Stimulated activated CD8-positive, alpha-beta memory T cell treated with anti-CD3 and anti-CD28 coated beads, Interleukin-4, amount 100 ng/mL, for 1 hour (primary cell): ENCODE measurements at places on chromosomes 12 and 14.

GRCh38 chr12:123250471-123251383, 17.5 kb downstream of the MTRFR start:
- no peak for DNase-seq

GRCh38 chr12:24039113-24039525, 89.6 kb upstream of the SOX5 start:
- DNase-seq: no peak

- no peak for DNase-seq
Observed at GRCh38 chr12:98973395-98973794, 328.3 kb downstream of the APAF1 start.

- no peak for DNase-seq
Observed at GRCh38 chr14:36916668-36917067, 255.0 kb downstream of the PAX9 start.

- no peak for DNase-seq
Observed at GRCh38 chr12:44317651-44318126, 481.8 kb downstream of the TMEM117 start.

DNA sequence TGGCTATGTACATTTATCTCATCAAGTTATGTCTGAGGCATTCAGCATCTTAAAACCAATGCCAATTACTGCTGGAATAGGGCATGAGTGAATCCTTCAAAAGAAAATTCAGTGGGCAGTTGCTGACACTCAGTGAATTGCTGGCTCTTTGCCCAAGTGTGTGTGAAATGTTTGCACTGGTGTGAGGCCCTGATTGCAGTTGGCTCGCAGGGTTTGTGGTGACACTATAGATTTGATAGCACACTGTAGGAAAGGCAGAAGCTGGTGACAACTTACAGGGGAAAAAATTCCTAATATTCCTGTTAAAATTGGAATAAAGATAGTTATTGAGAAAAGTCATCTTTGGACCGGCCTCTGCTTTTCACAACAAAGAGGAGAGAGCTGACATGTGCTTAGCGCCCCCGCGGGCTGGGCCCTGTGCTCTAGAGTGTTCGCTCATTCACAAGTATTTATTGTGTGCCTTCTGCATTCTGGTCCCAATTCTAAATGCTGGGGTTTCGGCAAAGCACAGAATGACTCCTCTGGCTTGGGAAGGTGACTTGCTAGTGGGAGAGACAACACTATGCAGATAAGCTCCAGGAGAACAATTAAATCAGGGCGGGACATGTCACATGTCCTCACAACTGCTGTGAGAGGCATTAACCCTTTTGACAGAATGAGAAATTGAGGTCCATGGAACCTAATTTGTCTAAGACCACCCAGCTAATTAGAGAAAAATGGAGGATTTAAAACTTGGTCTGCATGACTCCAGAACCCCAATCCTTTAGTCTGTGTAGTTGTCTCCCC, 418.7 kb downstream of the NPAS3 start:
- no peak for DNase-seq

DNA sequence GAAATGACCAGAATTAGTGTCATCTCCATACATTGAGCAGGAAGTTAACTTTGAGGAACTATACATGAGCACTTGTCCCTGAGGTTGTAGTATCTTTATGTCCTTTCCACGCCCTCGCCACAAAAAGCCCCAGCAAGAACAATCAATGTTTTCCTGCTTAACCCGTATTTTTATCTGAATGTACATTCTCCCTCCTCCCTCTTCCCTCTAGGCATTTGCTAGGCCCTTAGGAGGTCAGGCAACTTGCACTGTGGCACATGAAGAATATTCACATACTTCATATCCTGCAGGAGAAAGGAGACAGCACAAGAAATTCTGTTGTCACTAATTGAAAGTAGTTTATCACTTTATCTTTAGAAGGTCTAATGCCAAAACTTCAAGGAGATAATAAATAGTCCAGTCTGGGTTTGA, 18.1 kb upstream of the DUSP6 start:
- no peak for DNase-seq

GRCh38 chr12:3523728-3524127, 32.7 kb downstream of the PRMT8 start:
- DNase-seq: no peak

DNA sequence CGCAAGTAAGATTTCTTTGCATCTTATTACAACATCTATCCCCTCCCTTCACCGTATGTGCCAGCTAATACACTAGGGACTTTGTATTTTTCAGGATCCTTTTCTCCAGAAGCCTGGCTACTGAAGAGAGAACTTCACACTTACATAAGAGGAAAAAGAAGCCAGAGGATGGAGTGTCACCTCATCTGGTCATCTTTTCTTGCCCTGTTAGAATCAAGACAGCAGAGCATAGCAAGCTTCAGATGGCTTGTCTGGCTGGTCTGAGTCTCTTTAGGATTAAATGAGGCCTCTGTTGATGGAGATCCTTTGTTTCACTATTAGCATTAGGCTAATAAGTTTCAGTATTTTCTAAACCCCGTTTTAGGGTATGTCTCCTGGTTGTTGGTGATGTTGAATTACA, 14.4 kb upstream of the AACS start:
- no peak for DNase-seq

DNA sequence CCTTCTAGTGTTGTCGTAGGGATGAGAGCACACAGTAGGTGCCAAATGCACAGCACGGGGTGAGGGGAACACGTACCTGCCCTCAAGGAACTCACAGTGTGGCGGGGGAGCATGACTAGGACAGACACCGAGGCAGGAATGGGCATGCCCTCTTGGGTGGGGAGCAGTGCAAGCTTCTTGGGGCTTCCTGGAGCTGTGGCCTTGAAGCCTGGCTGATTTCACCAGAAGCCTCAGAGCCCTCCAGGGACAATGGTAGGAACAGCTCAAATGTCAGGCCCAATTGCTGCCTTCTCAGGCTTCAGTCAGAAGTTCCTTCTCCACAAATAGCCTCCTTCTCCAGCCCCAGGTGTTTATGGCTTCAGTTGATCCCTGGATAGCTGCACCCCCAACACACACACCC, 43.4 kb downstream of the TEAD4 start:
- DNase-seq: no peak

- no peak for DNase-seq
Observed at GRCh38 chr12:18158774-18159557, 69.0 kb upstream of the RERGL start.

DNA sequence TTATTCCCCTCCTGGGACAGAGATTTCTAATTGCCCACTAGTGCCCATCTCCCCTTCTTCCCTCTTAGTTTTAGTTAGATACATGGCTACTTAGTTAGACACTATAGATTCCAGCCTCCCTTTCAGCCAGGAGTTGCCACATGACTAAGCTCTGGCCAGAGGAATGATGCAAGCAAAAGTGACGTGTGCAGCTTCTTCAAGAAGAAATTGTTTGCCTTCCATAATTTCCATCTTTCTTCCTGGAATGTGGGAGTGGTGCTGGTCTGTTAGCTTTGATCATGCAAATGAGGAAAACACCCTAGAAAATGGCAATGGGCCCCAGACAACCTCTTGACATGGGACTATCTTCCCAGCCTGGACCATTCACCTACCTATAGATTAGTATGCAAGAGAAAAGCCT, 21.4 kb downstream of the CCDC177 start:
- DNase-seq: no peak

DNA sequence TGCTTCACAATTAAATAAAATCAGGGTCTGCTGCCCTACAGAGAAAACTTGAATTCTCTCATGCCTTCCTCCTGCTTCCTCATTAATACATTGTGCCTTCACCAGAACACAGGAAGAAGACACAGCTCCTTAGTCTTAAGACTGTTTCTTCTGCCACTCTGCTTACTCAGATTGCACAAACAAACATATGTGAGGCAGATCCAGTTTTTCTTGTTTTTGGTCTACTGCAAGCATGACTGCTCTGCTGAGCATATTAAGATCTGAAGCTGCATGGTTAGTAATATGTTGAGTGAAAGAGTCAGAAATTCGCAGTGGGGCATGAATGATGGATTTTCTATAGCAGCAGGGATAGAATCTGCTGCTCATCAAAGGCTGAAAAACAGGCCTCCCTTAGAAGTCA, 321.1 kb upstream of the STXBP6 start:
- no peak for DNase-seq

DNA sequence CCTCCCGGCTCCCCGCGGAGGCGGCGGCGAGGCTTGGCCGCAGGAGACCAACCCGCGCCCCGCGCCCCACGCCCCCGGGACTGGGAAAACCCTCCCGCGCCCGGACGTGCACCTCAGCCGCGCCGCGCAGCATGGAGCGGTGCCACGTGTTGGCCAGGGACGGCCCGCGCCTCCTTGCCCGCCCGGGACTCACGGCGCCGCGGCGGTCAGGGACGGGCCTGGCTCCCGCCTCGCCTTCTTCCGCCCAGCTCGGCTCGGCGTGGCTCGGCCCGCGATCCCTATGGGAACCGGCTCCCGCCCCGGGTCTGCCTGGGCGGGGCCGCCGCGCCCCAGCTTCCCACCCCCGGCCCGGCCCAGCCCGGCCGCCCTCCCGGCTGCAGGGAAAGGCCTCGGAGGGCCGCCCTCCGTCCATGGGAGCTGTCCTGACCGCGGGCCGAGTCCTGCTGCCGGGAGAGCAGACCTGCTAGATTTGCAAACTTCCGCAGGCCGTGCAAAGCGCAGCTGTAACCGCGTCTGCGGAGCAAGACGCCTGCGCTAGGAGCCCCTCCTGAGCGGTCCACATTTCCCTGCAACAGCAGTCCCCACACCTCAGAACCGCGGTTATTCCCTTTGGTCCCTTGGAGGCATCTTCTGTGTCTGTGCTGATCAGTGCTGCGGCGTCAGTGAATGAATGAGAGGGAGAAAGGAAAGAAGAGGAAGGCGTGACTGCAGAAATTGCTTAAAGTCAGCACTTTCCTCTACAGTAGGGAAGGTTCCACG, at the start of gene CDKL1:
TSS of gene CDKL1 (minus strand) at position 251 of the 759 bp plus-strand sequence. CDS start 1,013 bp downstream, outside the sequence.
- no peak for DNase-seq

DNA sequence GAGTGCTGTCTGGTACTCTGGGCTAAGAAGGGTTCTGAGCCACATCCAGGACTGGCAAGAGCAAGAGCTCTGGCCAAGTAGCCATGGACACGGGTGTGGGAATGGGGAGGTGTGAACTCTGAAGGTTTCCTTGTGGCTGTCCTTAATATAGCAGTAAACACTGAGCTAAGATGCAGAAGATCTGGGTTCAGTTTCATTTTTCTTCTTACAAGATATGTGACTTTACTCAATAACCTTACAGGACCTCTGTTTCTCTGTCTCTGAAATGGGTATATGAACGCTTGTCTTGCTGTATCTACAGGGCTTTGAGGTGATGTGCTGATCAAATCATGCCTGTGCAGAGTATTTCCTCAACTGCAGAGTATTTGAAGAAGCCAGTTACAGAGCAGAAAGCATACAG, 521.2 kb downstream of the VRK1 start:
- no peak for DNase-seq

GRCh38 chr14:24954037-24954699, 95.8 kb downstream of the STXBP6 start:
- no peak for DNase-seq

- DNase-seq: no peak
Observed at GRCh38 chr14:80809663-80810062, 131.9 kb downstream of the CEP128 start.

DNA sequence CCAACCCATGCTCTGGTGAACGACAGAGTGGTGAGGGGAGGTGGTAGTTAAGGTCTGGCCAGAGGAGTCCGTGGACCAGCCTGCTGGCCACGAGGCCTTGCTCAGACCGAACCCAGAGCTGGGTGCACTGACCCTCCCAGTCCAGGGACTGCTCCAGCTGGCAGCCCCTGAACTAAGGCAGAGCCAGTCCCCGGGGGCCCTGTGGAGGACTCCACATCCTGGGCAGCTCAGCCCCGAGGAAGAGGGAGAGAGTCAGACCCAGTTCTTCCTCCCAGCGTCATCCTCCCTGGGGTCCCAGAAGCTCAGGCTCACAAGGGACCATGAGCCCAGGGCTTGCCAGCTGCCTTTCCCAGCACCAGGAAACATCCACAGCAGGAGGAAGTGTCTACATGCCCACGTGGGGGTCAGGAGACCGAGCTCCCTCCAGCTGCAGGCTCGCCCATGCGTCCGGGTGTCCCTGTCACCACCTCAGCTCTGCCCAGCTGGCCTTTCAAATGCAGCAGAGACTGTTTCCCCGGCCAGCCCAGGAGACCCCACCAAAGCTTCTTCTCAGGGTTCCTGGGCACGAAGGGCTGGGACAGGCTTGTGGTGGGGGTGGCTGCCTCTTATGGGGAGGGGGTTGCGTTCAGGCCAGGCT, 194.4 kb downstream of the KIF26A start:
- DNase-seq: no peak

DNA sequence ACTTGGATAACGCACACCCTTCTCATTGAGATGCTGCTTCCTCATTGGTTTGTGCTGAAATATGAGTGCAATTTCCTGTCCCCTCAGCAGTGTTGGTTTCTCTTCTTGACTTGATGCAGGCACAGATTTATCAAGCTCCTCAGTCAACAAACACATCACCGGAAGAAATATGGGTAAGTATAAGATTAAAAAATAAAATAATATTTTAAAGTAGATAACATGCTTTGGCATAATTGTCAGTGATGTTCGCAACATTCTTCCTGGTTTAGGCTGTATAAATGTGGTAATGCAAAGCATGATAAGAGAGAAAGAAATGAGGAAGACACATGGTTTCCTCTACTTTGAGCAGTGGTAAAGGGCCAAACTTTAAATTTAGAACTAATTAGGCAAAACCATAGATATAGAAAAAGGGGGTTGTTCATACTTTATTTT, at the start of gene GPR65:
TSS of gene GPR65 (plus strand) at position 86 of the 432 bp plus-strand sequence. CDS start 5,713 bp downstream, outside the sequence.
- no peak for DNase-seq

DNA sequence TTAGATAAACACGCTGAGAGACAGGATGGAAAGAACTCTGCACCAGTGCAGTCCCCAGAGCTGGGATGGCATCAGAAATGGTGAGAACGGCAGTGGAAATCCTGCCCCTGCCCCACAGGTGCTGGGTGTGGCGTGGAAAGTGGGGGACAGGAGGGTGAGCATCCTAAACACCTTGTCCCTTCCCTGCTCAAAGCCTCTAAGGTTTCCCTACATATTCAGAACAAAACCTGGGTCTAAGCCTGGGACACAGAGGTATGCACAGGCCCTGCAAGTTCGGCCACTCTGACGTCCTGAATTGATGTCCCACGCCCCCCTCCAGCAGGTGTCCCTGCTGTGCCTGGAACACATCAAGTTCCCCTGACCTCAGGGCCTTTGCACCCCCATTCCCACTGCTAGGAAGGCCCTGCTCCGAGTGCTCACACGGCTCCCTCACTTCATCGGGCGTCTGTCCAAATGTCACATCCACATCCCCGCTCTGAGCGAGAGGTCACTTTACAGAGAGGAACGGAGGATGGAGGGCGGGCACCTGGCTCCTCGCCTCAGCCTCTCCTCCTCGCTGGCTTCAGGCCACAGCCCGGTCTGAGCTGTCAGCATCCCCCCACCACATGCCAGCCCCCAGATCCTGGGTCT, 38.5 kb upstream of the SFSWAP start:
- no peak for DNase-seq
